ENCODE measurements at places on chromosomes 11 and 22.

DNA sequence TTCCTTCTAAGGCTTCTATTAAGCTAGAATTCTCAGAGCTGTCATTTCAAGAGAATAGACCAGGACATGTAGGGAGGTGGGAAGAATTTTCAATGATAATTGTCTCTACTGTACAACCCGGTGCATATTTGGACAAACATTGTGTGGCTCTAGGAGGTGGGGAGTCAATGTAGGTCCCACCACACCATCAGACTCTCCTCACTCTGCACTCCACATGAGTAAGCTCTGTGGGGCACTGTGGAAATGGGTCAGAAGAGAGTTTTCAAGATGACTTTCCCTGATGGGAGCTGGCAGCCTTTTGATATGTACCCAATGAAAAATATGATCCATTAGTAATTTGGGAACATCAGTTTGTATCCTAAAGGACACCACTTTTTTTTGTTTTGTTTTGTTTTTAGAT is 33.2 kb downstream of the OR2AG2 start:
- no peak for DNase-seq

DNA sequence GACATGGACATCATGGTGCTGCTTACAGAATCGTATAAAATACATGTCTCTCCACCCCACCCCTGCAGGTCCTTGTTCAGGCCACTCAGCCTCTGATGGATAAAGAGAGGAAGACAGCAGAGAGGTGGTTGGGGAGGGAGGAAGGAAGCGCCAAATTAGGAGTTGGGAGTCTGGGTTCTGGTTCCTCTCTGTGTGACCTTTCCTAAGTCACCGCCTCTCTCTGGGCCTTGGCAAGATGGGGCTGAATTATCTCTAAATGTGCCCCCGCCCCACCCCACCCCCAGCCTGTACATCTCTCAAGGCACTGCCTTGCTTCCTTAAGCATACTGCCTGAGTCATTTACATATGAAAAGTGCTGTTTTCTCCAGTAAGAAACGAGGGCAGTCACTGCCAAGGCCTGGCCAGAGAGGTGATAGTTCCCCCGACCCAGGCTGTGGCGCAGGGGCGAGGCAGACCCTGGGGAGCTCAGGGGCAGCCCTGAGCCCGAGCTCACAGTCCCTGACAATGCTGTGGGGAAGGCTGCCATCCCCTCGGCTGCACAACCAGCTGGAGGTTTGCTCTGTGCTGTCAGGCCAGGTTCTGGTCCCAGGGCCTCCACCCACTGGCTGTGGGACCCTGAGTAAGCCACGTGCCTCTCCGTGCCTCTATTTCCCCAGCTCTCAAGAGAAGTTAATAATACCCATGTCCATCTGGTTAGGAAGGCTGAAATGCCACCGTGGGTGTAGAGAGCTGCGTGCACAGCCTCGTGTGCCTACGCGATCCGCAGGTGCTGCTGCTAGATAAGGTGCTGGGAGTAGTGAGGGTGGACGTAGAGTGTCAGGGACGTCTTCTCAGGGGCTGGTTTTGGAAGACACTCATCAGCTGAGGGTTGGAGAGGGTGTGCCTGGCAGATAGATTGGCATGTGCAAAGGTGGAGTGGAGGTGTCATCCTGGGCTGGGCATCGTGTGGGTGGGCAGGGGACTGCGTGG is 55.3 kb downstream of the CACNA1I start:
- DNase-seq = no peak

- DNase-seq = no peak
Observed at GRCh38 chr11:27514558-27514957, 8.0 kb upstream of the LIN7C start.

- DNase-seq = no peak
Observed at GRCh38 chr11:120172054-120172911, 34.4 kb upstream of the TRIM29 start.

DNA sequence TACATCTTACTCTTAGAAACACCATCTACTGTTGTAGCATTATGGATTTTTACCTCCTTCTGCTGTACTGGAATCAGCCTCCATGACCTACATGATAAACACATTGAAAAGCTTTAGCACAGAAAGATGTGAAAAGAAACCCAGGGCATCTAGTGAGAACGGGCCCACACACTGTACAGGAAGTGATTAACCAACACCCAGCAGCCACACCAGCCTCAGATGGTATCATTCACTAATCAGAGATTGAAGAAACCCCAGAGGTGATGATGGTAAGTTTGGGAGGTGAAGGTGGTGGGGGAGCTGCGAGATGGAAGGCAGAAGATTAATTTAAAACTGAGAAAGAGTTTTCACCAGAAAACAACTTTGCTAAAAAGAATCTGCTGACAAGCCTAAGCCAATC is 46.1 kb downstream of the RASSF10 start:
- DNase-seq = no peak

GRCh38 chr22:48825802-48826520 is 1001.7 kb downstream of the BRD1 start:
- DNase-seq = no peak

- no peak for DNase-seq
Observed at GRCh38 chr22:20584872-20585638, 77.6 kb downstream of the MED15 start.

DNA sequence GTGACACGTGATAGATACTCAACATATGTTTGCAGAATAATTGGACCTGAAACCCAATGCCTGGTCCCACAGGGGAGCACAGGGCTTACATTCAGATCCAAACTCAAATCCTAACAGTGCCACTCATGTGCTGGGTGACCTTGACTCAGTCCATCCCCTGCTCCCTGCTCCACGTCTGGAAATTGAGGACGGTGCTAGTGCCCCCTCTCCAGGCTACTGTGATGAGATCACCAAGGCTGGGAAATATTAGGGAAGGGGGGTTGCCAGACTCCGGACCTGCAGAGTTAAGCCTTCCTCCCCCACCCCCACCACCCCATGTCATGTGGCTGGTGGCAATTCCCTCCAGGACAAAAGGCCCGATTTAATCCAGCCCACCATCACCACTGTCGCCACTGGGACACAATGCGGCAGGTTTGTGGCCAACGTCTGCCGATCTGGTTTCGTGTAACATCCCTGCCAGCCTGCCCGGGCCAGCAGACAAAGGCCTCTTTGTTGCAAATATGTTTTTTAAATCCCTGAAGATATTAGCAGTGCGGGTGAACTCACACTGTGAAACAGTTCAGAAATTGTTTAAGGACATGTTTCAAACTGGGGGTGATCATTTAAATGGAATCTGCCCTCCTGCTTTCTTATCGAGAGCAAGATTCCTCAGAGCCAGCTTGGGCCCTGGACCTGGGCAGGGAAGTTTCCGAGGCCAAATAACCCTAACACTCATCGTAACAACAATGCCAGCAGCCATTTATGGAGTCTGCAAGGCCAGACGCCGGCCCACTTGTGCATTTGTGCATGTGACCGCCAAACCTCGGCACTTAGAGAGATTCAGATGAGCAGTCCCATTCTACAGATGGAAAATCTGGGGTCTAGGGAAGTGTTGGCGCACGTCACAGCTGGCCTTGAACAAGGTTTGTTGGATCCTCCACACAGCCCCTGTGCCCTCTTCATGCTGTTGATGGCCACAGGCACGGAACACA is 19.6 kb upstream of the MN1 start:
- DNase-seq = no peak

GRCh38 chr11:17396598-17397310 is 8.3 kb upstream of the KCNJ11 start:
- DNase-seq = no peak

- DNase-seq = no peak
Observed at GRCh38 chr11:35487532-35488078, 37.8 kb downstream of the PAMR1 start.

DNA sequence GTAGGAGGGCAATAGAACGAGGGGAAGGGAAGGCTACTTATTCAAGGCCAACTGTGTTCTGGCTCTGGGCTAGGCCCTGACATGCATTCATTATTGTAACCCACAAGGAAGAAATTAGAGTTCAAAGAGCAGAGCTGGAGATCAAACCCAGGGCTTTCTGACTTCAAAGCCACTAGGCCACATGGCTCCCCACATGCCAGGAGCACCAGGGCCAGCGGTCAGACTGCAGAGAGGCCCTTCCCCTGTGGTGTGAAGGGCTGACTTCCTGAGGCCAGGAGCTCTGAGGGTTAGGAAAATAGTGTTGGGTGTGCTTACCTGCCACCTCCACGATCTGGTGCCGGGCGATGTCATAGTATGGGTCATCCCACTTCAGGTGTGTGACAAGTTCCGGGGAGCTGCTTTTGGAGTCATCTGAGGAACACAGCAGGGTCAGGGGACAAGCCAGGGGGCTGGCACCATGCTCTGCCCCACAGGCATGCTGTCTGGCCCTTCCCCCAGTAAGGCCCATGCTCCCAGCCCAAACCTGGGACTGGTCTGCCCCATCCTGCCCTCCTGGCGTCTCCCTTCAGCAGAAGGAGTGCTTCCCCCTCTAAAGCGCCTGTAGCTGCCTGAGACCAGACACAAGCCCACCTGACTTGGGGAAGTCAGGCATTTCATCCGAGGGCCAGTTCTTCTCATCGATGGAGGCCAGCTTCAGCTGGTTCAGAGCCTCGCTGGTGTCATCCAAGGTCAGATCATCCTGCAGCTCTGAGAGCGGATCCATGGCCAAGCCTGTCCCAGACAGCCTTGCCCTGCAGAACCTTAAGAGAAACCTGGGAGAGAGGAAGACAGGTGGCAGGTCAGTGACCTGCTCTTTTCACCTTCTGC is 4.8 kb downstream of the ARHGAP1 start:
- no peak for DNase-seq

- no peak for DNase-seq
Observed at GRCh38 chr22:47082505-47082904, 320.1 kb downstream of the TBC1D22A start.

DNA sequence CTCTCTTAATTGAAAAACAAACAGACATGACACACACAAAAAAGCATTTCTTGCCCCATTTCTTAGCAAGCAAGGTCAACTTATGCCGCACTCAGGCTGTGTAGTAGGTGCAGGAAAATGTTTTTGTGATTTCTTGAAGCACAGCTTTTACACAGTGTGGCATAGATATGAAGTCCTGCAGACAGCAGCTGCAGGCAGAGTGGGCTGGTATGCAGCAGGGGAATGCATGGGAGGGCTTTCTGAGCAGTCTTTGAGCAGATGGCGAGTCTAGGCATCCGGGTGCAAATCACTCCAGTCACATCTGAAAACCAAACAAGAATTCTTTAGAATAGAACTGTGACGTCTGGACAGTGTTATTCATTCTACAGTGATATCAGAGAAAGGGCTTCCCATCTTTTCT is 87.5 kb downstream of the BLID start:
- no peak for DNase-seq

DNA sequence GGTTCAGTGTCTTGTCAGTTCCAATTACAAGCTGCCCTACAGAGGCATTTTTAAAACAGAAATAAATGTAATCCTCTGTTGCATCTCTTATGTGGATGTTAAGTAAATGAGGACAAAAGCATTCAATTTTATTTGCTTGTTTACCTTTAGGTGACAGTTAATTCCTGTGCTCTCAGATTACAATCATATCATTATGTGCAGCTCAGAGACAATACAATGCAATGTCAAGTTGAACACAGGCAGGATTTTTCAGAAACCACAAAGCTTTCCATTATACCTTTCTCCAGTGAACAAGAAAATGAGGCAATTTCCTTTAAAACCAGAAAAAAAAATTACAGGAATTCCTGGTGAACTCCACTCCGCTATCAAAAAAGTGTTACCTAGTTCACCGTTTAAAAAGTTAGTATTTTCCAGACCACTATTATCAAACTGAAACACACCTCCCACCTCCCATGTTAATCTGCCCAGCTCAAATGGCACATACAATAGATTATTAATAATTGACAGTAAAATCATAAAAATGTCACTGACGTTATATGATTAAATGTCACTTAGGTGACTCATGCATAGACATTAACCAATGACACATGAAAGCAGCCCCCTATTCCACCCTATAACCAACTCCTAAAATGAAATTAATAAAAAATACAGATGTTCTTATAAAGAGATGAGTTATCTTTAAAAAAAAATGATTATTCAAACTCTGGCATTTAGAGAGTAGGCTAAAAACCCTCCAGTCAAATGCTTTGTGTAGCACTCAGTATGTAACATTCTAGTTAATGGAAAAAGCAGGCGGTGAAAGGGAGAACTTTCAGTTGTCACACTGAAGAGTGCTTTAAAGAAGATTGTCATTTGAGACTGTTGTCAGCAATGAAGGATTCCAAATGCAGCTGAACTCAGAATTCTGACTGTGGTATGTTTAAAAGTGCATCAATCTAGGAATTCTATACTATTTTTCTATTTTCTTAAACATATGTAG is 98.6 kb downstream of the MUC15 start:
- DNase-seq = no peak

GRCh38 chr11:44775366-44775984 is 48.7 kb downstream of the TSPAN18 start:
- no peak for DNase-seq

DNA sequence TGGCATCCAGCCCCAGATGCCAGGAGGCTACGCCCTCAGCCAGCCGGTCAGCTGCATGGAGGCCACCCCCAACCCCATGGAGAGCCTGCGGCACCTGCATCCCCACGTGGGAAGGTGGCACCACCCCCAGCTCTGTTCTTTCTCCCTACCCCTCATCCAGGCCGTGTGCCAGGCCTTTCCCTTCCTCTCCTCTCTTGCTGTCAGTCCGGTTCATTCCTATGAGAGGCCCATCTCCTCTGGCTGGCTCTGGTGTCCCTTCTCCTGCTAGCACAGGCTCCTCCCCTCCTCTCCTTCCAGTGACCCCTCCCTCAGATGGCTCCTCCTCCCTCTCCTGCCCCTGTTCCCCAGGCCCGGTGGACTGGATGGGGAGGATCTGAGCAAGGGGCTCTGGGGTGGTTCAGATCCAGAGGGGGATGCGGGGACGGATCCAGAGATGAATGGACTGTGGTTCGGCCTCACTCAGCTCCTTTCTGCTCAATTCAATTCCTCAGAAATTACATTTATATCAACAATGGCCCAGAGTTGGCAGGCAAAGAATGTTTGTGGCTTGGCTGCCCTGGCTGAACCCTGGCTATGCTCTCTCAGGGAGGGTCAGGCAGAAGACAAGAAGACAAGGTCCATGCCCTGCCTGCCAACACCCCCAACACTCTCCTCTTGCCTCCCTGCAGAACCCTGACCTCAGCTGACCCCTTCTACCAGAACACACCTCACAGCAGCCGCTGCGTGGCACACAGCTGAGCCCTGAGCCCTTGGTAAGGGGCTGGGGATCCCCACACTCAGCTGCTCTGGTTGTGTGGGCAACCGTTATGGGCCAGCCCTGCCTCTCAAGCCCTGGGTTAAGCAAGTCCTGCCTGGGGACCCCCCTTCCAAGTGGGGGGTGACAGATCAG is 18.5 kb upstream of the LRRC10B start:
- no peak for DNase-seq

- DNase-seq = no peak
Observed at GRCh38 chr11:118128721-118129470, 23.7 kb downstream of the SCN4B start.

All from skeletal muscle cell (primary cell).